ENCODE measurements at places on chromosomes 6 and 20.

DNA sequence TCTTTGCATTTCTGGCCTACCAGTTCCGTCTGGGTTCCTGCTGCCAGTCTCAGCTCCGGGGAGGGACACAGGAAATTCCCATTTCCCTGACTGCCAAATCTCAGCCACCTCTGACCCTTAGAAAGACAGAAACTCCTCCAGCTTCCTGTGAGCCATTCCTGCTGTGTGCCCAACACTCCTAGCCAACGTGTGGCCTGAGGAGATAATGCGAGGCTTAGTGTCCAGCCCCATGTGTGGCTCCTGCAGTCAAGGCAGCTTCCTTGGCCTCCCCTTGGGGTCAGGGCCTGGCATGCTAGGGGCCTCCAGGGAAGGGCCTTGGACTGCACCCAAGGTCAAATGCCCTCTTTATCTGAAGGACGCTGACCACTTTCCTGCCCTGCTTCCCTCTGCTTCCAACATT is 45.1 kb downstream of the MAFB start:
- DNase-seq, result no peak

DNA sequence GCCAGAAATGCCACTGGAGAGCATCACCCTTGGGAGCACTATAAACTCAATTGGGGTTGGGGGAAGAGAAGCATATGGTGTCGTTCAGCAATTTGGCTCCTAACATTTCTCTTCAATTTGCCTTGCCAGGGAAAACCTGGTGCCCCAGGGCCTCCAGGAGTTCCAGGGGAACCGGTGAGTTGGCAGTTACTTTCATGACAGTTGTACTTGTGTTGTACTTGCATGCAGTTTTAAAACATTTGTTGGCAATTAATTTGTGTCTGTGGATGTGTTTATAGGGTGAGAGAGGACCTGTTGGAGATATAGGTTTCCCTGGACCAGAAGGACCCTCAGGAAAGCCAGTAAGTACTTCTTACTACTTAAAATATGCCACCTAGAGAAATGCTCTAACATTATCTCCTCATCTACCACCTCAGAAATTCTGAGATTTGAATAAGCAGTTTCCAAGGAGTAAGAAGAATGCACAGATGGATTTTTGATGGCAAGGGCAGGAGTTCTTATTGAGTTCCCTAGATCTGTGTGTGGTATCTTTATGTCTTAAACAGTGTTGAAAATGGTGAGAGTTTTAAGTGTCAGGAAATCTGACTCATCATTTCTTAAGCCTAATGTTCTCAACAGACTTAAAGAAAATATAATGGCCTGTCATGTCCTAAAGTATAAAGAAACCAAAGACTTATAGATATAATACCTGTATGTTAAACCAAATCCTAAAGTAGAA is 122.5 kb downstream of the COL9A1 start:
- DNase-seq, result no peak

DNA sequence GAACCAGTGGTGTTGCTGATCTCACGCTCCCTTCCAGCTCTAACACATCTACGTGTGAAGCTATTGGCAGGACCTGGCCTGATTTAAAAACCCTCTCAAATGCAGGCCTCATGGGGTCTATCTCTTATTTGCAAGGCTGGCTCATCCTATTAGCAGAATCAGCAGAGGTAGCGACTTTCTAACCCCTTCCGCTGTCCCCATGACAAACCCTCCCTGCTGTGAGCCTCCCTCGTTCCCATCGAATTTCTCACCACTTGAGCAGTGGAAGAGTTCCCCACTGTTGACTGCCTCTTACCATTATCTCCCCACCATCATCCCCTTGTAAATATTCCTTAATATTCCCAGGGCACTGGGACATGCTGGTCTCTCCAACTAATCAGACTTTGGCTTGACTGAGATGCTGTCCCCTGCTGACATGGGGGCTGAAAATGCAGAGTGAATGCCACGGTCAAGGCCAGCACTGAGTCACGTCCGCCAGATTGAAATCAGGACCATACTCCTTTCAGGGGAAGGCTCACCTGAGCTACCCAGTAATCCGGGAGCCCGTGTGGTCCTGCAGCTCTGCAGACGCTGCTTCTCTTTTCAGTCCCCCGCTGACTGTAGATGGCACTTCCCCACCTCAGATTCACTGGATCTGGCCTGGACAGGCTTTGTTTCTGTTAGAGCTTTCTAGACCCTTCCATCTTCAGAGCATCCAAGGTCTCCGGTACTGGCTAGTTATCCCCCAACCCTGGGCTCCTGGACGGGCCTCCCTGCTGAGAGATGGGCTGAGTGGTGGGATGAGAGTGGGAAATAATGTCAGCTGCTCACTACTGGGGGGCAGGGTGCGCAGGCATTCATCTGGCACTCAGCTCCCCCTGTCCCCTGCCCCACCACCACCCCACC is 23.1 kb downstream of the AAR2 start:
- DNase-seq, result no peak

DNA sequence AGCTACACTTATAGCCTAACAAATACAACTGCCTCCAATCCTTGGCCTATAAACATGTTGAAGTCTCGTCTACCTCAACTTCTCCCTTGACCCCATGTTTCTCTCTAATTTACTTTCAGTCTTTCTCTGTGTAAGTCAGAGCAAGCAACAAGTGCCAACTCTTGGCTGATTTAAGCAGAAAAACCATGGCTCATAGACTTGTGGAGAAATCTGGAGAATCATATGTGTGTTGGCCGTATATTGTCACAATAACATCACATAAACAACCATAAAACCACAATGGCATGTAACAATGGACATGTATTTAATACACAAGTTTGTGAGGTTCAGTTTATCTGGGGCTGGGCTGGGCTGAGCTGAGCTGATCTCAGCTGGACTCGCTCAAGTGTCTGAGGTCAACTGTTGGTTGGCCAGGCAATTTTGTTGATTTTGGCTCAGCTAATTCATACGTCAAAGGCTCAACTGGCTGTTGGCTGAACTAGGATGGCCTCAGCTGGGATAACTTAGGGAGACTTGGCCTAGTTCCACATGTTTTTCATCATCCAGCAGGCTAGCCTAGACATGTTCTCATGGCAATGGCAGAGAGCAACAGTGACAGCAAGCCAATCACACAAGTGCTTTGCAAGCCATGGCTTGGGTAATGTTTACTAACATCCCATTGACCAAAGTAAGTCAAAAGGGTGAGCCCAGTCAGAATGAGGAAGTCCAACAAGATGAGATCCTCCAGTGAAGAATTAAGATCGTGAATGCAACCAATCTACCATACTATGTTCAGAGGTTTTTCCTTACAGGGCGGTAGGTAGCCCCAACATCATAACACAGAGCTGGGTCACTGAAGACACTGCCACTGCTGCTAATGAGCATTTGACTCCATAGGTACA is 12.9 kb upstream of the TBC1D22B start:
- DNase-seq, result no peak

GRCh38 chr20:6828794-6829423 is 61.4 kb downstream of the BMP2 start:
- DNase-seq, result peak; percentile 76

All from nephron progenitor cell (in vitro differentiated cells).